ENCODE measurements at places on chromosomes 13 and 19.

- no peak for DNase-seq
These were observed 46.8 kb downstream of the ARHGEF18 start for GRCh38 chr19:7395360-7396066.

DNA sequence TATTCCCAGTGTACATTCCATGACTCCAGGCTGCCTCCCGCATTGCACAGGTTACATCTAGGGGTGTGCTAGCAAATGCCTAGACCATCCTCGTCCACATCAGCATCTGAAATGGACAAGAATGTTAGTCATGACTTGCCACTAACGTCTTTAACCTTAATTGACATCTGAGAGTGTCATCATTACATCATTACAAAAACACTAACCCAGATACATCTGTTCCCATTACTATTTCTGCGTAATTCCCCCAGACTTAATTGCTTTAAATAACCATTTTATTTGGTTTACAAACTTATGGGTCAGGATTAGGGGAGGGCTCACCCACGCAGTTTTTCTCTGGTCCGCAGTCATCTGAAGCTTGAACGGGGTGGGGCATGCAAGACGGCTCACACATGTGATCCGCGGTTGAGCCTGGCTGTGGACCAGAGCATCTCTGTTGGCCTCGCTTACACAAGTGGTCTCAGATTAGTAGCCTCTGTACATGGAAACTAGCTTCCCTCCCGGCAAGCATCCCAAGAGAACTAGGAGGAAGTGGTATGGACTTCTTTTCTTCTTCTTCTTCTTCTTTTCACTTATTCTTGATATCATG, 15.9 kb downstream of the KL start:
- no peak for DNase-seq

DNA sequence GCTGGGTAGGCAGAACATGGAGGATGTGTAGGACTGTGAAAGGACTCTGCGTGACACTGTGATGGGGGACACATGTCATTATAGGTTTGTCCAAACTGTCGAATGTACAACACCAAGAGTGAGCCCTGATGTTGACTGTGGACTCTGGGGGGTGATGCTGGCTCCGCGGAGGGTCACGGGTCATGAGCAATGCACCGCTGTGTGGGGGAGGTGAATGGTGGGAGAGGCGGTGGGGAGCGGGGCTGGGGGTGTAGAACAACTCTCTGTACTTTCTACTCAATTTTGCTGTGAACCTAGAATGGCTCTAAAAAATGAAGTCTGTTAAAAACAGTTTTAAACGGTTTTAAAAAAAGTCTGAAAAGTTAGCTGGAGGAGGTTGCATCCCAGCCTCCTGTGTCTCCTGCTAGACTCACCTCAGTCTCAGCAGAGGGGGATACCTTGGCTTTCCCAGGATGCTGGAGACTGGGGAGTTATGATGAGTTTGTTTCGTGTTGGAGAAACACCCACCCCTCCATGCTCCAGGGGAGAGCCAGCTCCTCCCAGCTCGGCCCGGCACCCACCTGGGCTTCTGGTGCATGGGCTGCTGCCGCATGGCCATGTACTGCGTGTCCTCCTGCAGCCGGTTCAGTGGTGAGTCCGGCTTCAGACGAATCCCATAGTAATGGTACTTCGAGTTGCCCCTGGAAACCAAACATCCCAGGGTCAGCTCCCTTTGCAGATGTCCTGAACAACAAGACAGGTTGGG, 34.7 kb upstream of the RANBP3 start:
- DNase-seq = no peak

DNA sequence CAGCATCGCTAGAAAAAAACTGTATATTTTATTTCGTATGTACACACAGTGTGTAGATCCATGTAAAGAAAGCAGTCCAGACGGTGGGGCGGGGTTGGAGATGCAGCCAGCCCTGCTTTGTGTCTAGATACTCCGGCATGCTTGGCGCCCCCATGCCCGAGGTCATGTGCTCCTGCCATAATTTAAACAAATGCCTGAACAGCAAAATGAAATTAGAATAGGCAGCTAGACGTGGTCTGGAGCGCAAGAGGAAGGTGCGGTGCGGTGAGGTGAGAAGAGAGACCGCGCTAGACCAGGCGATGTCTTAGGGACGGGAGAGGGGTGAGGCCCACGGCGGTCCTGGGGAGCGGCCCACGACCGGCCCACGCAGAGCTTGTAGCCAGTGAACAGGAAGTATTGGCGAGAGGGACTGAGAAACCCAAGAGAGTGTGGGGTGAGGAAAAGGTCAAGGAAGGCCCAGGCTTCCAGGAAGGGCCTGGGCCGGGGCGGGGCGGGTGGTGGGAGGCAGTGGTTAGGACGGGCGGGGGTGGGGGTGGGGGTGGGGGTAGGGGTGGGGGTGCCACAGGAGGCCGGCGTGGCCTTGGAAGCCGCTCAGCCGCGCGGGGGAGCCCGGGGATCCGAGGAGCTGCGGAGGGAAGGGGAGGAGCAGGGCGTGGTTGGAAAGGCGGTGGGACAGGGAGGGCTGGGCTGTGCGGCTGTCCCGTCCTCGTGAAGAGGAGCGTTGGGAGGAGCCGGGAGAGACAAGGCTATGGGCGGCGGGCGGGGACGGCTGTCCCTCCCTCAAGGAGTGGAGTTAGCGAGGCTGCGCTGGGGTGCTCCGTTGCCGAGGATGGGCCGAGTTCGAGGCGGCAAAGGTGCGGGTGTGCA, 254.7 kb upstream of the SGCG start:
- DNase-seq = peak; percentile 54

GRCh38 chr19:44182145-44182544, 17.2 kb downstream of the ZNF226 start:
- DNase-seq = no peak

DNA sequence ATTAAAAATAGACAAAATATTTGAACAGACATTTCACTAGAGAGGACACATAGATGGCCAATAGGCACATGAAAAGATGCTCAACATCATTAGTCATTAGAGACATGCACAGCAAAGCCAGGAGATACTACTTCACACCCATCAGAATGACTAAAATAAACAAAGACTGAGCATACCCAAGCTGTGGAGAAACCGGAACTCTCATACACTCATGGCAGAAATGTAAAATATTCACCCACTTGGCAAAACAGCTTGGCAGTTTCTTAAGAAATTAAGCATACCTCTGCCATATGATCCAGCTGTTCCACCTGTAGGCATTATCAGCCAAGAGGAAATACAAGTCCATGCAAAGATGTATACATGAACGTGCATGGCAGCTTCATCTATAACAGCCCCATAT, 213.4 kb downstream of the TSHZ3 start:
- DNase-seq = no peak

- DNase-seq = no peak
These were observed 58.5 kb downstream of the TRPM4 start for GRCh38 chr19:49216071-49216470.

- DNase-seq = no peak
These were observed 110.7 kb downstream of the SOX1 start for GRCh38 chr13:112177450-112178288.

DNA sequence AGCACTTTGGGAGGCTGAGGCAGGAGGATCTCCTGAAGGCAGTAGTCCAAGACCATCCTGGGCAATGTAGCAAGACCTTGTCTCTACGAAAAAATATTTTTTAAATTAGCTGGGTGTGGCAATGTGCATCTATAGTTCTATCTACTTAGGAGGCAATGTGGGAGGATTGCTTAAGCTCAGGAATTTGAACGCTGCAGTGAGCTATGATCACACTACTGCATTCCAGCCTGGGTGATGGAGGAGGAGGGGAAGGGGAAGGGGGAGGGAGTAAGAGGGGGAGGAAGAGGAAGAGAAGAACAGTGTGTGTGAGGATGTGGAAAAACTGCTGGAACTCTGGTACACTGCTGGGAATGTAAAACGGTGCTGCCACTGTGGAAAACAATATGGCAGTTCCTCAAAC, 9.2 kb upstream of the CLIP3 start:
- DNase-seq = peak; percentile 61

DNA sequence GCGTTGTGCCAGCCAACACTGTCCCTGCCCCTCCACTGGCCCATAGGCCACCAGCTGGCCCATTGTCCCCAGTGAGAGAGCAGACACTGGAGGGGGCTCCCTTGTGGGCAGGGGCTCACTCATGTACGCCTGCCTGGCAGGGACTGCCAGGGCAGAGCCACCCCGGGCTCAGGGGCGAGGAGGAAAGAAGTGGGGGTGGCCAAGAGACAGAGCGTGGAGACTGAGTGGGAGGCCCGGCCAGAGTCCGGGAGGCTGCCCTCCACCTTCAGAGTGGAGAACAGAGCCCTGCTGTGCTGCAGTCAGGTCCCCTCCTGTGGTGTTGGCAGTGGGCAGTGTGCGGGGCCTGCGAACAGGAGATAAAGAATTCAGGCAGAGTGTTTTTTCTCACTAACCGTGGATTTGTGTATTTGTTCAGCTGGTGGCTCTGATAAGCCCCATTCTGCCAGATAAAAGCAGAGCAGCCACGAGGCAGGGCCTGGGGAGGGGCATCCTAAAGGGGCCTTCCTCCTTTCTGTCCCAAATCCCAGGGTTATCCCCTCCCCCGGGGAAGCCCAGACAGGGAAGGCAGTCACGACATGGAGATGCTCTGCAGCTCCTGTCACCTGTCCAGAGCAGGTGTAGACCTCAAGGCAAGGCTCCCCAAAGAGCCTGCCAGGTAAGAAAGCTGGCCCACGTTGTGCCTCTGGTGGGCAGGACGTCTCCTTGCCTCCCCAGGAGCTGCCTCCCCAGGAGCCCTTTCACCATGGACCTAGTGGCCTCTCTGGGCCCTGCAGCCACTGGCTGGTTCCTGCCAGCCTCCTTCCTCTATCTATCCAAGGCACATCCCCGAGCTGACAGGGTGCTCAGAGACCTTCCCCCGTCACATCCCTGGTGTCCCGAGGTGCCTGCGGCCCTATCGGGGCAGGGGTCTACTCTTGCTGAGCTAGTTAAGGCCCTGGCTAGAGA, 33.0 kb downstream of the LYL1 start:
- DNase-seq = no peak

GRCh38 chr19:33887891-33888290, 91.2 kb downstream of the KCTD15 start:
- no peak for DNase-seq

DNA sequence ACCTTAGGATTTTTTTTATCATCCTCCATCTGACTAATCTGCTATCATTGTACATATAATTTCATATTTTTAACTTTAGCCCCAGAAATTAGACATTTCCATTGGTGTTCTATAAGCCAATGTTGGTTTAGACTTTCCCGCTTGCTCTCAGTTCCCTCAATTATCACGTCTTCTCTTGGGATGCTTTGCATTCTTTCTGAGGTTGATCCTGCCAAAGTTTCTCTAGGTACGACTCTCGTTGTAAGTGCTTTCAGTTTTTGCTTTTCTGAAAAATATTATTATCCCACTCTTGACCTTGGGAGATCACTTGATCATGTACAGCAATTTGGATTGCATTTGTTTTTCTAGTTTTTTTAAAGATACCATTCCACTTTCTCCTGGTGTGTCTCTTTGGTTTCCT, 270.2 kb downstream of the IRS2 start:
- no peak for DNase-seq

DNA sequence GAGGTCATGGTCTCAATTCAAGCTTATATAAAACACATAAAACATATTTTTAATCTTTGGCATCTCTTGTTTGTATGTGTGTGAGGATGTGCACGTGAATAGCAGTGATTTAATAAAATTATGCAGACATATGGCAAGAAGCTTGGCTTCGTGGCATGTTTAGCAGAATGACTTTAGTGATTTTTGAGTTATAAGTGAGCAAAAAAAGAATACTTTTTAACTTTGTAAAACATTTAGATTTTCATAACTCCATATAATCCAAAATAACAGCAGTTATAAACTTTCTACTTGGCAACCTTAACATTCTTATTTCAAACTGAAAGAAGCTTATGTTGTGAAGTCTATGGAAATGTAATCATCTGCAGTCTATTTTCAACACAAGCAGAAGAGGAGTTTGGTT, 120.6 kb downstream of the SLITRK1 start:
- no peak for DNase-seq

DNA sequence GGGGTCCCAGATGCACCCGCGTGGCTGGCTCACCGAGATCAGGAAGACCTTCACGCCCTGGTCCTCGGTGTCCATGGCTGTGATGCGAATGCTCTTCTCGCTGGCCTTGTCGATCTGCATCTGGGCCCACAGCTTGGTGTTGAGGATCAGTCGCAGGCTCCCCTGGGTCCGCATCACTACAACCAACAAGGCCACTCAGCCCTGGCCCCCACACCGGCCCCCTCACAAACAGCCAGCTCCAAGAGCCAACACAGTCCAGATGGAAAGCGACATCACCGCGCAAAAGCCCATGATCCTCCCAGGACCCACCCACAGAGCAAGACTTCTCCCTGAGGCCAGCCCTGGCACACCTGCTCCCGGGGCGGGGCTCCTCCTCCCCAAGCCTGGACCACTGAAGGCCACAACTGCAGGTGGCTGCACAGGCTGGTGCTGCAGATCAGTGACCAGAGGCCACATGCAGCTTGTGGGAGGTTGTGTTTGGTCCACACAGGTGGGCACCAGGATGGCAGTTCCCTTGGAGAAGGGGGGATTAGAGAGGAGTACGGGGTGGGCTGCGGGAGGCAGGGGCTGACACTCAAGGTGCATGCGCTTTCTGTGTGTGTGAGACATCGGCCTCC, 4.5 kb downstream of the CAPS start:
- DNase-seq = no peak

DNA sequence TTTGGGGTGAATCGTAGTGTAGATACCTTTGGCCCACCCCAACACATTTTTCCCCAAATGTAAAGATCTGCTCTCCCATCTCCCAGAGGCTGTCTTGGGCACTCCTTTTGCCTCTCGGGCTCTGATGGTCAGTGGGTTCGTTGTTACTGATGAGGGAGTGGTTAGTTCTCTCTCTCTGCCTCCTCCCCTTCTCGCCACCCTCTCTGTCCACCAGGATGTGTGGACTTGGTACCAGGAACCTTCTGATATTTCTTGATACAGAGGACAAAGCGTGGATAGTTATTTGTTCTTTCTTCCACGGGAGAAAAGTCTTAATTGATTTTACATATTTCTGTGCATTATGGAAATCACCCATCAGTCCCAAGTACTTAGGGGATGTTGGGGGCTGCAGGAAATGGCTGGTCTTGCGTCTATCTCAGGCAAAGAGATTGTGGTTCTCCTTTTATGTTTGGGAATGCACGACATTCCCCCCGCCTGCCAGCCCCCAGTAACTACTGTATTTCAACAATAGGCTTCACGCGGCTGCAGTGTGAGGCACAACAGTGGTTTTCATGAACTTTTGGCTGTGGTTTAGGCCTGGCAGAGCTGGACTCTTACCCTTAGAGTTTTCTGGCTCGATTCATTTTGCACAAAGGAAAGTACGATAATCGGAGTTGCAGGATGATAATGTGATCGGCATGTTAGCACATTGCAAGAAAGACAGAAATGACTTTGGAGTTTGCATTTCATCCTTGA, 79.0 kb upstream of the ZNF536 start:
- DNase-seq = no peak

GRCh38 chr13:45732916-45733315, 30.8 kb downstream of the CBY2 start:
- DNase-seq = no peak

- peak; percentile 48 for DNase-seq
These were observed 2.3 kb upstream of the FFAR3 start for GRCh38 chr19:35355791-35356460.

DNA sequence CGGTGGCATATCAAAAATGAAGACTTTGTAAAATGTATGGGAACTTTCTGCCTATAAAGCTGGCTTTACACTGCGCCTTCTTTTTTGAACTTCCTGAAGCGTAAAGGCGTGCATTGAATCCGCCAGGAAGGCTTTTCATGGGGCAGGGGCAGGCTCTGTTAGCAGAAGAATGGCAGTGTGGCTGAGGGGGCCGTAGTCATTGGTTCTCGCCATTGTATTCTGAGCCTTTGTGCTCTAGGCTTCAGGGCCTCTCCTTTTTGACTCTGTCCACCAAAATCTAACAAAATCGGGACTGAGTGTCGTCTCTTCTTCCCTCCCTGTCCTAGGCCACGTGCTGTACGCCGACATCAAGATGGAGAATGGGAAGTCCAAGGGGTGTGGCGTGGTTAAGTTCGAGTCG, 14.1 kb downstream of the PRAM1 start:
- no peak for DNase-seq
